ENCODE measurements at places on chromosomes 5 and 9.

DNA sequence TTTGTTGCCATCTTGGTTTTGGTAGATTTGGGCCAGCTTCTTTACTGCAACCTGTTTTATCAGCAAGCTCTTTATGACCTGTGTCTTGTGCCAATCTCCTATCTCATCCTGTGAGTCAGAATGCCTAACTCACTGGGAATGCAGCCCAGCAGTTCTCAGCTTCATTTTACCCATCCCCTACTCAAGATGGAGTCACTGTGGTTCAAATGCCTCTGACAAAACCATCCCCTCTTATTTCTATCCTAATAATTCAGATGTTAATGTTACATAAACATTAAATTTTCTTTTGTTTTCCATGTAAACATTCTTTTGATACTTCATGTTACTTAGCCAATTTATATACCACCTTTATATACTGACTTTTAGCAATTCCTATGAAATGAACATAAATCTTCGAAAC lies 746.3 kb downstream of the CDH18 start:
- DNase-seq, result no peak

DNA sequence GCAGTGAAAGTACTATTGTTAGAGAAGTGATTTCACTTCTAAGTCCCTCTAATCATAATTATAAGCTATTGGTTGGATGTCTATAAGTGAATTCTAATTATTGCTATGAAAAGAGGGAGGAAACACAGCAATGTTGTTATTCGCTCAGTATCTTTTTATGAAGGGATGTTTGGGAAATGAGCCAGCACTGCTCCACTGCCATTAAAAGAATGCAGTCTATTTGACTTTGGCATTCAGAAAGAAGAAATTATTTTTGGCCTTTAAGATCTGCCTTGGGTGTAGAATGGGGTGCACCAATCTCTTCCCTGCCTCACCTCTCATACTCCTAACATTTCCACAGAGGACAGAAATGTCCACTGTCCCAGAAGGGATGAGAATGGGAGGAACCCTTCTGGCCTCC lies 332.0 kb downstream of the SPATA31D1 start:
- no peak for DNase-seq

DNA sequence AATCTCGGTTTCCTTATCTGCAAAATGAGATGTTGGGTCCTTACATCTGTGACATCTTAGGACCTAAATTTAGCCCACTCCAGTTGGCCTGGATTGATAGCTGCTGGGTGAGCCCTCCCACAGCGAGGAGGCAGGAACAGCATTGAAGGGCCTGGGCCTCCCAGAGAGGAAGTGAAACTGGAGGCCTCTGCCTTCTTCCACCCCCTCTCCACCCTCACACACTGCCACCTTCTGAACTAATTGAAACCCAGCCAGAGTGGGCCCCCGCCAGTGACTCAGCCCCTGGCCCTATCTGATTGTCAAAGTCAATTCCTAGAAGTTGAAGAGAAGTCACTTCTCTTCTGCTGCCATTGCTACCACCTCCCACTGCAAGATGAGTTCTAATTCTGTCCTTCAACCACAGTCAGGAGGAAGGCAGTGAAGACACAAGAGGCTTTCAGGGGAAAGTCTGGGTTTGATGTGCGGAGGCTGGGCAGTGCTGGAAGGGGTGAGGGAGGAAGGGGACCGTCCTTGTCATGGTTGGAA lies 55.2 kb upstream of the NEK6 start:
- DNase-seq, result no peak

DNA sequence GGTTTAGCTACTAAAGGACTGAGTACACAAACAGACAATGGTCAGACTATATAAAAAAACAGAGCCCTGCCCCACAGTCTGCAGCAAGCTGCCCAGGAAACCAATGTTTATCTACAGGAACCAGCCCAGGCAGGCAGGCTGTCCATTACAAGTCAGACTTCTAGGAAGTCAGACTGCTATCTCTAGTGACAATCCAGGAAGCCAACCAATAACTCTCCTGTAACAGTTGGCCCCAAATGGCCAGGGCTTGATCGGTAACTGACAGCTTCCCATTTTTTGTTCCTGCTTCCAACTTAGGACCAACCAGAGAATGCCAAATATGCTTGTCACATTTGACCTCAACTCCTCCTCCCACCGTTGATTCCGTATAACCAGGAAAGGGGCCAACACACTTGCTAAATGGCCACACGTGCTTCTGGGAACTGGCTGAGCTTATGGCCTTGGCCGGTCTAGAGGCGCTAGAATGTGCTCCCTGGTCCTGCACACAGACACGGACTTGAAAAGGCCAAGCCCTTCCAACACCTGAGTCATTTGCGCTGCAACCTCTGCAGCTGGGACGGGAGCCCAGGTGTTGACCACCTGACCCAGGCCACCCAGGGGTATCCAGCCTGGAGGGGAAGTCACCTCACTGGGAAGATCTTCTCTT lies 79.6 kb upstream of the CDK20 start:
- DNase-seq, result no peak

DNA sequence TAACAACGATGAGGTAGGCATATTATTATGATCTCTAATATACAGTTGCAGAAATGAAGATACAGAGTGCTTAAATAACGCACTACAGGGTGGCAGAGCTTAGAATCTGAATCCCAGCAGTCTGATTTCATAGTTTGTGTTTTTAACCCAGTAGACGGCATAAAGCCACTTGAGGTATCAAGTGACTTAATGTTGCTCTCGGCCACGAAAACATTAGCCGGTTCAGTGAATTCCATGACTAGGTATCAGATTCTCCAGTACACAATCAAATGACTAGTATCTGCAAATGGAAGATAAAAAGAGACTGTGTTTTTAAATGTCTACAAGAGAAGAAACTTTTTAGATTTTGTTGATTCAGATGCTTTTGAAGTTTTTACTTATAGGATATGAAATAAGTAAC lies 24.8 kb downstream of the SMC2 start:
- no peak for DNase-seq

GRCh38 chr5:139389701-139390638 lies at the start of gene MZB1:
MZB1 (minus strand) TSS chr5:139389913; CDS start chr5:139389856, 57 bp downstream.
- no peak for DNase-seq

GRCh38 chr5:16926417-16926816 lies 9.7 kb downstream of the MYO10 start:
- no peak for DNase-seq

- DNase-seq, result no peak
These were observed 425.3 kb downstream of the CSNK1G3 start for GRCh38 chr5:123937230-123937629.

GRCh38 chr9:79542735-79543620 lies 28.8 kb upstream of the TLE4 start:
- no peak for DNase-seq

- no peak for DNase-seq
These were observed 526.5 kb downstream of the KIF4B start for GRCh38 chr5:155540000-155540595.

DNA sequence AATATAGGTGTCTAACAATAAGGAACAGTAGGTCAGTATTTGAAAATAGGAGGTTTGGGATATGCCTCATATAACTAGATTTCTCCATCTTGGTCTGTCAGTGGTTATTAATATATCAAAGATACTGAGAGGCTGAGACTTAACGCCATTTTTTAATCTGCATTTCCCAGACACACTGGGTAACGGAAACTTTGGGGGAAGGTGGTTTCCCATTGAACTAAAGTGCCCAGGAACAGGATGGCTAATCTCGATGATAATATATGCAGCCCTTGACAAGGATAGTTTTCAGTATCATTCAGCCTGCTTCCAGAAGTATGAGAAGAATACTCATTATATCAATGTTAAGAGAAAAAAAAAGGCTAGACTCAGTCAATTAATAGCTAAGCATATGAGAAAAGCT lies 30.7 kb downstream of the EFNA5 start:
- DNase-seq, result no peak

GRCh38 chr9:36855448-36856315 lies 178.4 kb downstream of the PAX5 start:
- DNase-seq, result no peak

DNA sequence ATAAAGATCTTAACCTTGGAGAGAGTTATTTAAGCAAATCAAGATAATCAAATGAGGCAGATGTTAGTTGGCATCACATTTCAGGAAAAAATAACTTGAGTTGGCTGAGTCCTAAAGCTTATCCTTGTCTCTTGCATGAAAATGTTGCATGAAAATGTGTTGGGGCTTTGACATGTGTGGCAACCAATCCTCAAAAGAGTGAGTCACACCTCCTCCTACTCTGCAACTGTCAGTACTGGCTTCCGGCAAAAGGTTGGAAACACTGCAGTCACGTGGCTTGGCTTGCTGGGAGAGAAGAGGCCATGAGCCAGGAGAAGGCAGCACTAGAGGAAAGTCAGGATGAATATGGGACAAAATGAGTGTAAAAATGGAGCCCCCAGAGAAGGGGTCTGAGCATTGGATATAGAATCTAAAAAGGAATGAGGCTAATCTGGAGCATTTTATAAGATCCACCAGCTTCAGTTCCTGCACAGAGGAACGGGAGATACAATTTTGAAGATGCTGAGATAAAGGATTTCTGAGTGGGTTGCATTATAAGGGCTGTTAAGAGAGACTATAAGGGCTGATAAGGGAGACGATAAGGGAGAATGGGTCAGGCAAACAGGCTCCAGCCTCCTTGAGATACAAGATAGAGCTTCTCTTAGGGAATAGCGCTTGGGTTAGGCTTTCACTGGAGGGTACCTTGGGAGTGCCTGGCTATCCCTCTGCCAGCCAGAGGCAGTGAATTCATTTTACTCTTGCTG lies 43.1 kb downstream of the SPATA31D1 start:
- DNase-seq, result peak; percentile 60

GRCh38 chr9:89774858-89775370 lies 170.1 kb downstream of the GADD45G start:
- no peak for DNase-seq

- no peak for DNase-seq
These were observed 40.1 kb downstream of the PRRT1B start for GRCh38 chr9:131585375-131585774.

DNA sequence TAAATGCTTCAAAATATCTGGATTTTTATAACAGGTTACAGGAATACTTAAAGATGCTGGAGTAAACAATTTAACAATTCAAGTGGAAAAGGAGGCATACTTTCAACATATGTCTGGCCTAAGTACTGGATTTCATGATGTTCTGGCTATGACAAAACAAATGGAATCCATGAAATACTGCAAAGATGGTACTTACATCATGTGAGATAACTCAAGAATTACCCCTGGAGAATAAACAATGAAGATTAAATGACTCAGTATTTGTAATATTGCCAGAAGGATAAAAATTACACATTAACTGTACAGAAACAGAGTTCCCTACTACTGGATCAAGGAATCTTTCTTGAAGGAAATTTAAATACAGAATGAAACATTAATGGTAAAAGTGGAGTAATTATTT lies 35.6 kb downstream of the SLC30A5 start:
- no peak for DNase-seq

GRCh38 chr5:138169124-138169523 lies 9.3 kb downstream of the BRD8 start:
- DNase-seq, result no peak

- DNase-seq, result no peak
These were observed 36.7 kb upstream of the KCNIP1 start for GRCh38 chr5:170466988-170467707.

- no peak for DNase-seq
These were observed 38.6 kb upstream of the TESK1 start for GRCh38 chr9:35566417-35566816.

DNA sequence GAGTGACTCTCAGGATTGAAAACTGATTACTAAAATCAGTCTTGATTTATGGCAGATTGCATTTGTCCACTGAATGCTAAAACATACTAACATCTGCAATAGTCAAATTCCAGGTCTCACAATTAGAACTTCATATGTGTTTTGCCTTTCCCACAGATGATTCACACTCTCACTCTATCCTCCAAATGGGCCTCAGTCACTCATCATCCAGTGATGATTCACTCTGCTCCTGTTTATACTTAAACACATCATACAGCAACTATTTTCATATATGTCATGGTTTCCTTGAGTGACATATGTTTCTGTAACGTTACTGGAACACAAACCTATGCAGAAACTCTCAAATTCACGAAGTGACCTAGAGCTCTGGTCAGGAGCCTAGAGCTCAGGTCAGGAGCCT lies 512.9 kb downstream of the HINT1 start:
- DNase-seq, result no peak

- DNase-seq, result peak; percentile 2
These were observed 154.7 kb upstream of the PHYKPL start for GRCh38 chr5:178387061-178387855.

DNA sequence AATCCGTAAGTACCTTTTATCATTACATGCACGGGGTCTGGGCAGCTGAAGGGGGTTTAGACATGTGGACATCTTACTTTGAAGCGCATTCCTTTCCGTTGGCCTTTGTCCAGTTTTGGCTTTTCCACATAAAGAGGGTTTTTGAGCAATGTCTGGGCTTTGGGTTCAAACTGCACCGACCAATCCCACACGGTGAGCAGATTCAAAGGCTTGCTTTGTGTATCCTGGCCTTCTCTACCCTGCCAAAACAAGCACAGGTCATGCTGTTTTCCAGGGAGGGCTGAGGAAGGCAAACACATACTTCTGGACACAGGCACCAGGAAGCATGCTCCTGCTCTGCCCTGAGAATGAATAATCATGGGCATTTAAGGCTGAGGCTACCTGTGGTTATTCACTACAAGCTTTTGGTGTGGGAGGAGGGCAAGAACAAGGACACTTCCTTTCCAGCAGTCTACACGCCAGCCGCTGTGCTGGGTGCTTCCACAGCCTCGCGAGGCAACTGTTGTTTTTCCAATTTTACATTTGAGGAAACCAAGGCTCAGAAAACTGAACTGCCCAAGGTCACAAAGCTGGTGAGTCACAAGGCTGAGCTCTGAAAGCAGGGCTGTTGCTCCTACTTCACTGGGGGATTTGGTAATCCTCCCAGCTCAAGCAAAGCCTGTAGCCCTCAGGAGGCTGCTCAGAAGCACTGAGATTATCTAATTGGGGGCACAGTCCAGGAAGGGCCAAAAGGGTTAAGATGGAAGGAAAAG lies 59.8 kb upstream of the GOLPH3 start:
- no peak for DNase-seq

GRCh38 chr5:54996466-54996865 lies 11.1 kb upstream of the ESM1 start:
- DNase-seq, result no peak

DNA sequence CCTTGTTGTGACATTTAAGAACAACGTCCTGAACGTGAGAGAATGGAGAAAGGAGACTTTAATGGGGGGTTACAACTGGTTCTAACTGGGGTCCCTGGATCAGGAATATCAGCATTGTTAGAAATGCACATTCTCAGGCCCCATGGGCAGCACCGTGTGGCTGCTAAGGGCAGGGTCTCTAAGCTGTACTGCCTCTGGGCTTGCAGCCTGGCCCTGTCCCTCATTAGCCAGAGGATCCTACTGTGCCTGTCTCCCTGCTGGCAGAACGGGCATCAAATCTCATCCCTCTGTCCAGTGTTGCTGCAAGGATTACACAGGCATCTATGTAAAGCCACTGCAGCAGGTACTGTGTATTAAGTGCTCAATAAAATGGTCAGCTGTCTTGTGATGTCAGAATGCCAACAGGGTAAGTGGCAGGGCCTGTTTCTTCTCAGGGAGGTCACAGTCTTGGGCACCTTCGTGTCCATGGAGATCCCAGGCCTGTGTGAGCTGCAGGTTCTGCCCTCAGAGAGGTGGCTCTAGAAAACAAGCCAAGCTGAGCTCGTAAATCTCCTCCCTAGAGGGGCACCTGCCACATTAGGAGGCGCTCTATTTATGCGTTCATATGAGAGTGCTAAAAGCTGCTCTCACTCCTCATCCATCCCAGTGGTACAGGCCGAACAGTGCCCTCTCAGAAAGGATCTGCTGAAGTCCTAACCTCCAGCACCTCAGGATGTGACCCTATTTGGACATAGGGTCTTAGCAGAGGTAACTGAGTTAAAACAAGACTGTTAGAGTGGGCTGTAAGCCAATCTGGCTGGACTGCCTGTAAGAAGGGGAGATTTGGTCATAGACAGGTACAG lies 210.5 kb downstream of the GADD45G start:
- DNase-seq, result no peak

Measured in dorsolateral prefrontal cortex (tissue), 122 donors.